ENCODE measurements at places on chromosomes 16 and 17. TPM values are rescaled to one million over a fixed set of nuclear protein-coding genes. Genes with fewer than 3 reads are reported as not detected.

DNA sequence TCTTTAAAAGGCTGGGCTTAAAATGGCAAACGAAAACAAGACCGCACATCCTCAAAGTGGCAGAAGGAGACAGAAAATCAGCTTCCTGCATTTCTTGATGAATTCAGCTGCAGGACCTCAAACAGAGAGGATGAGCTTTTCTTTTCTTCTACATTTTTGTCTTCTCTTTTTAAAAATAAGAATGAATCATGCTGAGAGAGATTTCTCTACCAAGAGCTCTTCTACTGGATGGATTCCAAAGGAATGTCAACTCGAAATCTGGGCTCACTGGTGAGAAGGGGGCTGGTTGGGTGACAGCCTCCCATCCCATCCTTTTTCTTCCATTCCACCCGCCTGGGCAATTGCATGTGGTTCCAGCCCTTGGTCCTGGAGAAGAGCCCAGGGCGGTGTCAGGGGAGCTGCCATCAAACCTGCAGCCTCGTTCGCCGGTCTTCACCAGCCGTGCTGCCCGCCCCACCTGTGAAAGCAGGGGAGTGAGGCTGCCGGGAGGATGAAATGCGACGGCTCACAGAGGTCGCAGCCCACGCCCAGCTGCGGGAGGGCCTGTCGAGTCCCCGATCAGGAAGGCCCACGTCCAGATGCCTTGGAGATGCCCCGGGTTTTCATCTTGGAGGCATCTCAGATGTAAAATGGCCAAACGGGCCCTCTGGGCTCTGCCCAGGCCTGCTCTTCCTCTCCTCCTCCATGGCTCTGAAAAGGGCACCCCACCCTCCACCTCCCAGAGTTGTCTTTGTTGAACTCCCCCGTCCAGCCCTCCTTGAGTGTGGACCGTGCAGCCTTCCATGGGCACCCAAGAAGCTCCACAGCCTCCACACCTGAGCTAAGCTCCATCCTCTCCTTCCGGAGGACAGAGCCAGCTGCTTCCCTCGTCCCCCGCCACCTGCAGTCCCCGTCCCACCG is 121.9 kb downstream of the FOXL1 start:
- no peak for DNase-seq
- no peaks in the 10 kb centered on the region for H3K4me1 ChIP-seq
- no peaks in the 10 kb centered on the region for H3K27me3 ChIP-seq
- no peak overlapping the region for H3K4me3 ChIP-seq
- H3K27ac ChIP-seq, result no peak overlapping the region

DNA sequence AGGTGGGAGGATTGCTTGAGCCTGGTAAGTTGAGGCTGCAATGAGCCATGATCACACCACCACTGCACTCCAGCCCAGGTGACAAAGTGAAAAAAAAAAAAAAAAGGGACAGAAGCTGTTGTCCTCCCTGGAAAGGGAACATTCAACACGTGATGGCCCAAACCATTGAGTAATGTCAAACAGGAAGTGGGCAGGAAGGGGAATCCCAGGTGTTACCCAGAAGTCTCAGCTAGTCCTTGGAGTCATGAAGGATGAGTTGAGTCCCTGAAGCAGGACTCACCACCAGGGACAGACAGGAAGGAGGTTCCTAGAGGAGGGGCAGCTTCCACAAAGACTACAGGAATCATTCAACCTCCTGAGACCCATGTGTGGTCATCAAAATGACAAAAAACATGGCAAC is 19.8 kb upstream of the CMIP start:
- H3K4me1 ChIP-seq, result no peaks in the 10 kb centered on the region
- H3K27me3 ChIP-seq, result no peaks in the 10 kb centered on the region
- no peak for DNase-seq
- no peak overlapping the region for H3K4me3 ChIP-seq
- no peaks in the 10 kb centered on the region for H3K36me3 ChIP-seq

DNA sequence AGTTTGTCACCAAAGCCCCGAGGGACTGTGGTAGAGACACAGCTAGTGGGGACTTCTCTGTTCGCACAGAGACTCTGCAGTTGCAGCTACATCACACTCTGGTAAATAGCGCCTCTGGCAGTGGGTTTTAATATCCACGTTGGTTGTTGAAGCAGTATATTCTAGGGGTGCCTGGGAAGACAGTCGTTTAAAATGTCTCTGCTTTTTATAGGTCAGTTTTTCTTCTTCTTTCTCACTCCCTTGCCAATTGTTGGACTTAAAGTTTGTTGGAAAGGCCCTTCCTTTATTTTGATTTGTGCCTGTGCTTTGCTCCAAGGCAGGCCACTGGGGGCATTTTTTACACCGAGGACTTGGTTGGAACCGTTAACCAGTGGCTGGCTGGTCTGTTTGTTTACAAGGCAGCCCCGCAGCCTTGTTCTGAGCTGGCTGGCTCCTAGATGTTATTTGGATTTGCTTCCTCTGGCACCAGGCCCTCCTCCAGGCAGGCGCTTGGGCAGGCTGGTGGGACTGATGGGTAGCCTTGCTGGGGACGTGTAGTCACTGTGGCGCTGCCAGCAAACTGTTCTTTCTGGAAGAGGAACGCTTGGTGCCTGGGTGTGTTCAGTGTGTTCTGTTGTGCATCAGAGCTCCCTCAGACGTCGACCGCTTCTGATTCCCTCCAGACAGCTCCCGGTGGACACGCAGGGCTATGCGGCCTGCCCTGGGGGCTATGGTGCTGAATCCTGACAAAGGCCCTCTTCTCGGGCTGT is 218.2 kb upstream of the CHMP6 start:
- H3K27me3 ChIP-seq, result no peaks in the 10 kb centered on the region
- H3K4me1 ChIP-seq, result peaks cover 36% of the 10 kb centered on the region
- peaks cover 7% of the 10 kb centered on the region for H3K36me3 ChIP-seq
- H3K4me3 ChIP-seq, result no peak overlapping the region
- H3K27ac ChIP-seq, result no peak overlapping the region

DNA sequence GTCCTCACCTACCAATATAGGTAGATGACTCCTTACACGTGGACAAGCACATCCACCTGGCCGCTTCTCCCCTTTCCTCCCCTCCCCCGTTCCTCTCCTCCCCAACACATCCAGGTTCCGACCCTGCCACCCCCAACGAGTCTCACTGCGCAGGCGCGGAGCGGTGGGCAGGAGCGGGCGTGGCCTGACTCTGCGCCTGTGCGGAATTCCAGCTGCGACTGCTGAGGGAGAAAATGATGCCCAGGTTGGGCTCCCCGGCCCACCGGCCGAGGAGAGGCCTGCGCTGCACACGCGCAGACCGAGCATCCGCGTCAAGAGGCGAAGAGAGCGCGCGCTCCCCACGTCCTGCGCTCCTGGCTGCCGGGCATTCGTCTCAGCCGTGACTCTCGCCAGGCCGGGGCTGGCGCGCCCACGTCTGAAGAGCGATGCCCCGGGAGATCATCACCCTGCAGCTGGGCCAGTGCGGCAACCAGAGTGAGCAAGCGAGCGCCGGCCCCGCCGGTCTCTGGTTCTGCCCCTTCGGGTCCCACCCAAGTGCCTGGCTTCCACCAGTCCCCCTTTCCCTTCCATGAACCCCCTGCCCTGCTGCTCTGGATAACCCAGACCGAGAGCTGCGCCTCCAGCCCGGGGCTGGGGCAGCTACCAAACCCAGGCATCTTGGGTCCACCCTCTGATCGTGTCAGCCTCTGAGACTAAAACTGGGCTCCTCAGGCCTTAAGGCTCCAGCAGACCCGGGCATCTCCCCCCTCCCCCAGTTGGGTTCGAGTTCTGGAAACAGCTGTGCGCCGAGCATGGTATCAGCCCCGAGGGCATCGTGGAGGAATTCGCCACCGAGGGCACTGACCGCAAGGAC is at the start of gene TUBG2:
TUBG2 (plus strand) TSS at position 206 of the 853 bp plus-strand sequence; CDS start at position 426, 220 bp downstream.
- no peaks in the 10 kb centered on the region for H3K27me3 ChIP-seq
- peaks cover 7% of the 10 kb centered on the region for H3K36me3 ChIP-seq
- peak within 1 kb of the TSS; percentile 81 for H3K27ac ChIP-seq

- H3K27ac ChIP-seq, result no peak overlapping the region
- H3K4me3 ChIP-seq, result no peak overlapping the region
- H3K36me3 ChIP-seq, result peaks cover 6% of the 10 kb centered on the region
- H3K4me1 ChIP-seq, result peaks cover 7% of the 10 kb centered on the region
Measured at GRCh38 chr16:23597003-23597756, 1.1 kb upstream of the NDUFAB1 start.

DNA sequence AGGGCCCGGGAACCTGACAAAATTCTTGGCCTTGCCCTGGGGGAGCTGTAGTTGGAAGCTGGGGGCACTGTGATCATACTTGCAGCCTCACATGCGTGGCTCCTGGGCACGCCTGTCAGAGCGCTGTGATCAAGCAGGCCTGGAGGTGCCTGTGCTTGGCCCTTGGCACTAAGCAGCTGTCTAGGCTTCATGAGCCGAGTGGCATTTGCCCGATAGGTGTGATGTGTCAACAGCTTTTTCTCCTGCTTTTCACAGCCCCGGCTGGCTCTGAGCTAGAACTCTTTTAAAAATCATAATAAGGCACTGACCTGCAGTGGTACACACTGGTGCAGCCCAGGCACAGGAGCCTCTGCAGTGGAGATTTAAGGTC is 113.8 kb downstream of the SOCS1 start:
- DNase-seq, result no peak
- no peaks in the 10 kb centered on the region for H3K4me1 ChIP-seq
- H3K4me3 ChIP-seq, result no peak overlapping the region
- no peaks in the 10 kb centered on the region for H3K27me3 ChIP-seq
- peaks cover 2% of the 10 kb centered on the region for H3K36me3 ChIP-seq
- H3K27ac ChIP-seq, result no peak overlapping the region

DNA sequence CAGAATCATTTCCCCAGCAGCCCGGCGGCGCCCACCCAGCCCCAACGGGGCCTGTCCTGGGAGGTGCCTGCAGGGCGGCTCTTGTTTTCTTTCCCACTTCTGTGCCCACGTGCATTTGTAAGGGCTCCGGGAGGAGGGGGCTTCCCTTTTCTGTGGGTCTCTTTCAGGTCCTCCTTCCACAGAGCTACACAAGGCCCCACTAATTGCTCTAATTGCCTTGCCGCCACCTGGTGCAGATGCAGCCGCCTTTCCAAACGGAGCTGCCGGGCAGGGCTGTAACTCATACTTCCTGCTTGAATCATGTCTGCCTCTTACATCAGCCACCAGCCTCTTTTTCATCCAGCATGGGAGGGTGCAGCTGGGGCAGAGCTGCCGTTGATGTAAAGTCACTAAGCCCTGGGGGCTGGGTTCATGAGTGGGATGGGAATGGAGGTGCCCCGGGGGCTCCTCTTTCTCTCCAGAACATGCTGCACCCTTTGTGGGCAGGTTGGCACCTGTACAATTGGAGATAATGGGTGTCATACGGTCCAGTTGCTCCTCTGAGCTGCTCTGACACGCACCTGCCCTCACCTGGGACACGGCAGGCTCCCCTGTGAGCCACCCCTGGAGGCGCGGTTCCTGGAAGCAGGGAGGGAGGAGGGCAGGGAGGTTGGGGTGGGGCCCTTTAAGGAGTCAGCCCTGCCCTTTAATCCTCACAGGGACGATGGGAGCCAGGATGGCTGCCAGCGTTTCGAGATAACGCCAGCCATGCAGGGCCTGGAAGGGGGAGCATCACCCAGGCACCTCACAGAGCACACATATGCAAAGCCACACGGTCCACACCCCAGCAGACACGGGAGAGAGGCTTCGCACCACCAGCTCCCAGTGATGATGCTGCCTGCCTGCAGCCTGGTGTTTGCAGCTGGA is 41.1 kb upstream of the KLHDC4 start:
- peak overlapping the region; percentile 21 for H3K4me3 ChIP-seq
- H3K27me3 ChIP-seq, result no peaks in the 10 kb centered on the region
- DNase-seq, result peak; percentile 86

DNA sequence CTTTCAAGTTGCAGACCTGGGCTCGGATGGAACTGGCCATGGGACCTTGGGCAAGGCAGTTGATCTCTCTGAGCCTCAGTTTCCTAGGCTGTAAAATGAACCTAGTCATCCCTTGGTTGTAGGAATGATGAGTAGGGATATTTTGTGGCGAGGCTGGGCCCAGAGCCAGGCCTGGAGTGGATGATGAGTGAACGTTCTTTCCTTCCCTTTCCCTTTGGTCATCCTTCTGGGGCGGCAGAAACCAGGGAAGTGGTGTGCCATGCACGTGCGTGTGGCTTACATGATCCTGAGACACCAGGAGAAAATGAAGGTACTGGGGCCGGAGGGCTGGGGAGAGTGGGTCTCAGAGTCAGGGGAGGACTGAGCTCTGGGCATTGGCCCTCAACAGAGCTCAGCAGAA is 8.4 kb downstream of the FBRS start:
- DNase-seq, result no peak
- no peaks in the 10 kb centered on the region for H3K4me1 ChIP-seq
- H3K36me3 ChIP-seq, result peaks cover 47% of the 10 kb centered on the region
- H3K4me3 ChIP-seq, result no peak overlapping the region
- H3K27me3 ChIP-seq, result no peaks in the 10 kb centered on the region

- H3K4me3 ChIP-seq, result no peak overlapping the region
- no peaks in the 10 kb centered on the region for H3K27me3 ChIP-seq
- DNase-seq, result no peak
- H3K4me1 ChIP-seq, result no peaks in the 10 kb centered on the region
Measured at GRCh38 chr16:53465606-53466280, 31.5 kb downstream of the RBL2 start.

- no peak overlapping the region for H3K4me3 ChIP-seq
- DNase-seq, result peak; percentile 44
- H3K27me3 ChIP-seq, result no peaks in the 10 kb centered on the region
- no peaks in the 10 kb centered on the region for H3K36me3 ChIP-seq
- no peaks in the 10 kb centered on the region for H3K4me1 ChIP-seq
- H3K27ac ChIP-seq, result no peak overlapping the region
Measured at GRCh38 chr17:37067555-37068111, 118.9 kb downstream of the AATF start.

- H3K4me1 ChIP-seq, result no peaks in the 10 kb centered on the region
- no peak overlapping the region for H3K4me3 ChIP-seq
- no peak for DNase-seq
Measured at GRCh38 chr16:57070424-57070823, 22.0 kb upstream of the CPNE2 start.

DNA sequence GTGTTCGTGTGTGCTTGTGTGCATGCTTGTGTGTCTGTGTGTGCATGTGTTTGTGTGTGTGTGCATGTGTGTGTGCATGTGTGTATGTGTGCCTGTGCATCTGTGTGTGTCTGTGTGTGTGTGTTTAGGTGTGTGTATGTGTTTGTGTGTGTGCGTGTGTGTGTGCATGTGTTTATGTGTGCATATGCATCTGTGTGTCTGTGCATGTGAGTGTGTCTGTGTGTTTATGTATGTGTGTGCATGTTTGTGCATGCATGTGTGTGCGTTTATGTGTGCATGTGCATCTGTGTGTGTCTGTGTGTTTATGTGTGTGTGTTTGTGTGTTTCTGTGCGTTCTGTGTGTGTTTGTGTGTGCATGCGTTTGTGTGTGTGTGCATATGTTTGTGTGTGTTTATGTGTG is 106.6 kb upstream of the TNRC6C start:
- no peak overlapping the region for H3K27ac ChIP-seq
- no peaks in the 10 kb centered on the region for H3K36me3 ChIP-seq
- no peak overlapping the region for H3K4me3 ChIP-seq
- H3K4me1 ChIP-seq, result peaks cover 5% of the 10 kb centered on the region

GRCh38 chr17:46876353-46876887 is 25.0 kb downstream of the WNT9B start:
- DNase-seq, result peak; percentile 48
- no peaks in the 10 kb centered on the region for H3K4me1 ChIP-seq
- no peaks in the 10 kb centered on the region for H3K36me3 ChIP-seq
- peaks cover 17% of the 10 kb centered on the region for H3K27me3 ChIP-seq
- no peak overlapping the region for H3K4me3 ChIP-seq

GRCh38 chr17:17073030-17073564 is 30.8 kb downstream of the MPRIP start:
- peaks cover 44% of the 10 kb centered on the region for H3K4me1 ChIP-seq
- no peaks in the 10 kb centered on the region for H3K27me3 ChIP-seq
- no peak overlapping the region for H3K27ac ChIP-seq
- DNase-seq, result no peak
- H3K4me3 ChIP-seq, result no peak overlapping the region

Gene KRTAP4-4
- not detected for polyA plus RNA-seq

Gene C16orf87
- polyA plus RNA-seq, result 3.5 TPM

Gene CCL14
- polyA plus RNA-seq, result not detected

Gene CIBAR2
- 0.15 TPM for polyA plus RNA-seq

Gene HS3ST2
- polyA plus RNA-seq, result not detected

Gene PSME3IP1
- 80.9 TPM for polyA plus RNA-seq

Gene KRT39
- not detected for polyA plus RNA-seq

Gene RAB26
- polyA plus RNA-seq, result 19.5 TPM

Gene PRR15L
- polyA plus RNA-seq, result not detected

Gene ECI1
- 53.3 TPM for polyA plus RNA-seq

All from SK-N-SH (cell line).